ENCODE measurements at places on chromosomes 12 and 14. TPM values are rescaled to one million over a fixed set of nuclear protein-coding genes. Genes with fewer than 3 reads are reported as not detected.
A peak's percentile ranks its signal among the peaks of the same experiment; 100 is the strongest.

Gene IAPP
- not detected for total RNA-seq

Gene NPFF
- not detected for total RNA-seq

Gene C12orf54
- total RNA-seq, result not detected

Gene TSPAN9
- total RNA-seq, result 13.7 TPM

Gene TMEM132D
- total RNA-seq, result 0.17 TPM

Gene PPP1R36
- 0.83 TPM for total RNA-seq

Gene A2M
- 557 TPM for total RNA-seq

Gene ASPG
- total RNA-seq, result 0.75 TPM

Gene RARG
- total RNA-seq, result 19.9 TPM

Gene BLOC1S1
- total RNA-seq, result 164 TPM

Gene SLC38A4
- not detected for total RNA-seq

Gene VWF
- 183 TPM for total RNA-seq

Gene ETFBKMT
- total RNA-seq, result 2.0 TPM

Gene NR1H4
- total RNA-seq, result not detected

Gene PRPH
- 10.4 TPM for total RNA-seq

Gene CCNB1IP1
- total RNA-seq, result 40.3 TPM

Gene CCDC177
- total RNA-seq, result not detected

Gene LRFN5
- 4.1 TPM for total RNA-seq

- no peak for DNase-seq
These were observed 8.4 kb downstream of the GPRC5A start for GRCh38 chr12:12899530-12900380.

GRCh38 chr14:29705801-29706200 lies 221.8 kb downstream of the PRKD1 start:
- DNase-seq, result no peak

DNA sequence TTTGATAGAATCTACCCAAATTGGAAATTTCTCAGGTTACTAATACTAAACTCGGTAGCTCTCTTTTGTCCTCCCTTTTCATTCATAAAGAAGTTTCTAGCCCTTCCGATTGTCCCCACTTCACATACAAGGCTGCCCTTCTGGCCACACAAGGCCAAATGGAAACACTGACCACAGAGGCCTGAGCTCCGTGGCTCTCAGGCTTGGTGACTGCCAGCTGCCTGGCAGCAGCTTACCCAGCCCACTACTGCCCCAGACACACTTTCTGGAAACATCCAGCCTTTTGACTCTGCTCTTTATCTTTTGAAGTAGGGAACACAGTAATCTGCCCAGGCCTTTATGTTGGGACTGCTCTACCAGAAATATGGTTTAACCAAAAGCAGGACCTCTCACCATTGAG lies 167.2 kb downstream of the GCH1 start:
- no peak for DNase-seq

DNA sequence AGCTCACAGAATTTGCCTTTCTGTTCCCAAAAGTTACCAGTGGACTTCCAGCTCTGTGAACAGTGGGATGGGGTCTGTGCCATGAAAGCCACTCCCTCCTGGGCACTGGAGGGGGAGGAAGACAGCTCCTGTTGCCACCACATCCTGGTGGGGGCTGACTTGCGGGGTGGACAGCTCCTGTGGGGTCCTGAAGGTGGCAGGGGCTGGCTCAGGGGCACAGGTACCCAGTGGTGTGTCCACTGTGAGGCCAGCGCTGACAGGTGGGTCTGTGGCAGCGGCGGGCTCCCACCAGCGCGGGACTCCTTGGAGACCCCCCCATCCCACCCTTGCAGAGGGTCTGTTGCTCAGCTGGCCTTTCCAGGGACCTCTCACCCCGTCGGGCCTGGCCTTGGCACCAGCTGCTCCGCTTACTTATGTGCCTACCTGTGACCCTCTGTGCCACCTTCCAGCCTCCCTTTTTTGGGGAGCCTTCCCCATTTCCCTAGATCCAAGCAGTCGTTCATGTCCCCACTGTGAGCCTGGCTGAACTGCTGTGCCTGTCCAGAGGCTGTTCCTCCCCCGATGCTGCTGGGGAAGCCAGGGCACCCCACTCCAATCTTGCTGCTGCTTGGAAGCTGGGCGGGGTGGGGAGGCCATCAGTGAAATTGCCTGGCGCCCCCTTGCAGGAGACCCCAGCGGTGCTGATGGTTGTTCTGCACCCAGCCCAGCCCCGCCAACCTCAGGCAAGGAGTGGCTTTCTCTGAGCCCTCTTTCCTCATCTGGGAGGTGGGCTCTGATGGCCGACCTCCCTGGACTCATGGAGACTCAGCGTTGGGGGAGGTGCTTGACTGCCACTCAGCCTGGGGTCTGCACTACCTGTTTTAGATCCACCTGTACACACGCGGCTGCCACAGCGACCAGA lies 2.2 kb downstream of the TEDC1 start:
- DNase-seq, result no peak

- DNase-seq, result no peak
These were observed 153.7 kb downstream of the PCNX1 start for GRCh38 chr14:71060825-71061455.

- no peak for DNase-seq
These were observed 827.9 kb downstream of the BCL11B start for GRCh38 chr14:98444077-98444476.

DNA sequence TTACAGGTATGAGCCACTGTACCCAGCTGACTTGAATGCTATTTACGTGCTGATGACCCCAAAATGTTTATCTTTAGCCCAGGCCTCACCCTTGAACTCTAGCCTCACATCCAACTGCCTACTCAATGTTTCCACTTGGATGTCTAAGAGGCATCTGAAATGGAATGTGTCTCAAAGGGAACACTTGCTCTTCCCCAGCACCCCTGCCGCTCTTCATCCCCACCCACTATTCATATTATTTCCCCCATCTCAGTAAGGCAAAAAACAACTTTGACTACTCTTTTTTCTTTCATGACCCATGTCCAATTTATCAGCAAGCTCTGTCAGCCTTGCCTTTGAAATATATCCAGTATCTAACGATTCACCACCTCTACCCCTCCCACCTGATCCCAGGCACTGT lies 204.6 kb downstream of the PAWR start:
- DNase-seq, result no peak

- DNase-seq, result no peak
These were observed 1077.6 kb downstream of the GALC start for GRCh38 chr14:86915406-86915805.

DNA sequence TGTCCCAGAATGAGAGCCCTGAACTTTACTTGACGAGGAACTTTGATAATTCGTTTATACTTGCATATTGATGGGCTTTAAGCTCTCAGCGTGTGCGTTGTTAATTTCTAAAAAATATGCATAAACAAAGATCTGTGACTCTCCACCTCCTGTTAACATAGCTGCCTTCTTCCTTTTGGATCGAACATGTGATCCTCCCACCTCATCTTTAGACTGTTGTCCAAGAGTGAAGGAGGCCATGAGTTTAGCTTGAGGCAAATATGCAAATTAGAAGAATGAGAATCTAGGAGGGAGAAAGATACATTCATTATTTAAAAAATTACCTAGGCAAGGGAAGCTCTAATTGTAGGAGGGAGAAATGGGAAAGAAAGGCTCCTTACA lies 617 bp downstream of the TTC8 start:
- DNase-seq, result no peak

GRCh38 chr14:64069634-64070359 lies 217.0 kb downstream of the SYNE2 start:
- DNase-seq, result no peak

GRCh38 chr14:93231129-93231979 lies 24.3 kb downstream of the UBR7 start:
- DNase-seq, result no peak

DNA sequence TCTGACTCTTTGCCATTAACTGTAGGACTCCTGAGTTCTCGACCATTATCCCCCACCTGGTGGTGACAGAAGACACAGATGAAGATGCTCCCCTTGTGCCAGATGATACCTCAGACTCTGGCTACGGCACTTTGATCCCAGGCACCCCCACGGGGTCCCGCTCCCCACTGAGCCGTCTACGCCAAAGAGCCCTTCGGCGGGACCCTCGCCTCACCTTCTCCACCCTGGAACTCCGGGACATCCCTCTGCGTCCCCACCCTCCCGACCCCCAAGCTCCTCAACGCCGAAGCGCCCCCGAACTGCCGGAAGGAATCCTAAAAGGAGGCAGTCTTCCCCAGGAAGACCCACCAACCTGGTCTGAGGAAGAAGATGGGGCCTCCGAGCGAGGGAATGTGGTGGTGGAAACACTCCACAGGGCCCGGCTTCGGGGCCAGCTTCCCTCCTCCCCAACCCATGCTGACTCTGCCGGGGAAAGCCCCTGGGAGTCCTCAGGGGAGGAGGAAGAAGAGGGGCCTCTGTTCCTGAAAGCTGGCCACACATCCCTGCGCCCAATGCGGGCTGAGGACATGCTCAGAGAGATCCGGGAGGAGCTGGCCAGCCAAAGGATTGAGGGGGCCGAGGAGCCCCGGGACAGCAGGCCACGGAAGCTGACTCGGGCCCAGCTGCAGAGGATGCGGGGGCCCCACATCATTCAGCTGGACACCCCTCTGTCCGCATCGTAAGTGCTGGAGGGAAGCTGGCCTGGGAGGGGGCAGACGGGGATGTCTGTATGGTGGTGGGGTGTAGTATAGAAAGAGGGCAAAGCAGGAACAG lies 14.4 kb downstream of the TNFRSF1A start:
- DNase-seq, result no peak

- DNase-seq, result no peak
These were observed 1.7 kb downstream of the PLEK2 start for GRCh38 chr14:67410313-67410712.

GRCh38 chr14:31024010-31024480 lies 1.4 kb upstream of the AP4S1 start:
- no peak for DNase-seq

GRCh38 chr14:66360366-66360926 lies 125.7 kb upstream of the CCDC196 start:
- DNase-seq, result no peak

DNA sequence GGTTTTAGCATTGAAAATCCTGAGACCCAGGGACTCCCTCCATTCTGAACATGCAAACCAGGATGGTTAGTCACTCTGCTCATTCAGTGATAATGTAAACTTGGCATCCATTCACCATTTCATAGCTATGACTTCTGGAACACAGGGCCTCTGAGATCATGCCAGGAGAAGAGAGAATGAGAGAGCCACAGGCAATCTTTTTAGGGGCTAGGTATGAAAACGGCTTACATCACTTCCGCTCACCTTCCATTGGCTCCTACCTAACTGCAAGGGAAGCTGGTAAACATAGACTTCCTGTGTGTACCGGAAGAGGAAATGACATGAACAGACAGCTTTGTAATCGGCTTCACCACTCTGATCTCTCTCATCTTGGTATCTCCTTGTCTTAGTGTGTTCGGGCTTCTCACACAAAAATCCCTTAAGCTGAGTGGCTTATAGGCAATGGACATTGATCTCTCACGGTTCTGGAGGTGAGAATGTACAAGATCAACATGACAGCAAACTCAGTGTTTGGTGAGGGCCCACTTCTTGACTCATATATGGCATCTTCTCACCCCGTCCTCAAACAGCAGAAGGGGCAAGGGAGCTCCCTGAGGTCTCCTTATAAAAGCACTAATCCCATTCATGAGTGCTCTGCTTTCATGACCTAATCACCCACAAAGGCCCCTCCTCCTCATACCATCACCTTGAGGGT lies 465.9 kb upstream of the TBX3 start:
- peak; percentile 77 for DNase-seq

GRCh38 chr12:108778053-108778452 lies 46.7 kb upstream of the CORO1C start:
- no peak for DNase-seq

DNA sequence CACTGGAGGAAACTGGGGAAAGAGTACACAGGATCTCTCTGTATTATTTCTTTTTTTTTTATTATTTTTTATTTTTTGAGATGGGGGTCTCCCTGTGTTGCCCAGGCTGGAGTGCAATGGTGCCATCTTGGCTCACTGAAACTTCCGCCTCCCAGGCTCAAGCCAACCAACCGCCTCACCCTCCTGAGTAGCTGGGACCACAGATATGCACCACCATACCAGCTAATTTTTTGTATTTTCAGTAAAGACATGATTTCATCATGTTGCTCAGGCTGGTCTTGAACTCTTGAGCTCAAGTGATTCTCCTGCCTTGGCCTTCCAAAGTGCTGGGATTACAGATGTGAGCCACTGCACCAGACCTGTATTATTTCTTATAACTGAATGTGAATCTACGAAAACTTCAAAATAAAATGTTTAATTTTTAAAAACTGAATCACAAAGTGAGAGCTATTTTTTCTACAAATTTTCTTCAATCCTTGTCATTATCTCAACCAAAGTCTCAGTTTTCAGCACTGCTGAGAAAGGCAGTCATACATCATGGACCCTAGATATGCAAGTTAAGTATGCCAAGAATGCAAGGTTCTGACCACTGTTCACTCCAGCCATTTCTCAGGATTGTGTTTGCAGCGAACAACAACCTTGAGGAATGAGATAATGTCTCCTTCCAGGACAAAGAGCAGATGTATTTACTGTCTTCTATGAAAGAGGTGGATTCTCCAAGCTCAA lies 2.4 kb downstream of the EAPP start:
- no peak for DNase-seq

DNA sequence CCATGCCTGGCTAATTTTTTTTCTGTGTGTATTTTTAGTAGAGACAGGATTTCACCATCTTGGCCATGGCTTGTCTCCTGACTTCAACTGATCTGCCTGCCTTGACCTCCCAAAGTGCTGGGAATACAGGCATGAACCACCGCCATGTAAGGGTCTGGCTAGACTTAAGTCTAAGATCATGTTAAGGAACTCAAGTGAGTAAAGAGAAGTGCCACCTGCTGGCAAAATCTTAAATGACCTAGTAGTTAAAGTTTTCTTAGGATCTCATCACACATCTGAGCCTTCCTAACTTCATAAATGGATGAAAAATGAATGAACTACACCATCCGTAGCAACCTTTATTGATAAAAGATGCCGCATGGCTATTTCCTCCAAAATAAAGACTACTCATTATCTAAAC lies 1.7 kb upstream of the C12orf56 start:
- DNase-seq, result no peak

DNA sequence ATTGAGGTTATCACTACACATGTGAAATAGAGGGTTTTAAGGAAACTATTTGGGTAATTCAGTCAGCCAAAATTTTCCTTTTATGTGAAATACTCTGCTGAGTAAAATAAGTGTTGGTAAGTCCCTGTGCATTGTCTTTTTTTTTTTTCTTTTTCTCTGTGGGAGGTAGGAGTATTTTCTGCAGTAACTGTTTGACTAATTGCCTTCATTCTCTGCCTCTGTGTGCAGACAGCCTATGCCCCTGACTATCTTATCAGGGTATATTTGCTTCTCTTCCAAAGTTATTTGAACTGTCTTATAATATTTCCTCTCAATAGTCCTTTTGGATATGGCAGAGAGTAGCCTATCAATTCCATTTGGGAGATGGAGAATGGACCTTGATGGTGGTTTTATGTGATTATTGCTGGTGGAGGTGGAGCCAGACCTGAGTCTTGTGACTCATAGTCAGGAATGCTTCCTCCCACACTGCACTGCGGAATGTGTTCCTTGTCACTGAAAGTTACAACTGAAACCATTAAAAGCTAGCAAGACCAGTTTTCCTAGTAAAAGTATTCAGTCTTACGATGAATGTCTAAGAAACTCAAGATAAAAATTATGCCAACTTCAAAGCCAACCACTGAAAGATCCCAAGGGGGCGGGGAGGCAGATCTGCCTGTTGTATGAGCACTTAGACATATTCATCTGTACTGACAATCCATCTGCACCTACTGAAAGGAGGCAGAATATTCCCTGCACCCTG lies 40.9 kb upstream of the STXBP6 start:
- no peak for DNase-seq

Measured in esophagus muscularis mucosa (tissue), 4 donors.